ENCODE measurements at places on chromosomes 6 and 20.

DNA sequence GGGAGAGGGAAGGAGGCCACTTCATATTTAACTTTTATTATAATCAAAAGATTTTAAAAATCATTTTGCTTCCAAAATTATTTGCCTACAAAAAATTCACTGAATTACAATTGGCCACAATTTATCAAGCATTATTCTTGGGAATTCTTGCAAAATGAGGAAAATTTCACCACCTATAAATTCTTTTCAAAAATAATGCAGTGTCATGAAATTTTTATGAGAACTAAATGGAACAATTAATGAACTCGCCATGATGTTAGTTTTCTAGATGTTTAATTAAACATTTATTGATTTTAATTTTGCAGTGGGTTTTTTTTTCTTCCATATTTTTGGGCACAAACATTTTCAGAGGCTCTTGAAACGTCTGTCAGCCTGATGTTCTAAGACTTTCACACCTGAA lies 5.8 kb upstream of the ZBP1 start:
- no peak for DNase-seq

DNA sequence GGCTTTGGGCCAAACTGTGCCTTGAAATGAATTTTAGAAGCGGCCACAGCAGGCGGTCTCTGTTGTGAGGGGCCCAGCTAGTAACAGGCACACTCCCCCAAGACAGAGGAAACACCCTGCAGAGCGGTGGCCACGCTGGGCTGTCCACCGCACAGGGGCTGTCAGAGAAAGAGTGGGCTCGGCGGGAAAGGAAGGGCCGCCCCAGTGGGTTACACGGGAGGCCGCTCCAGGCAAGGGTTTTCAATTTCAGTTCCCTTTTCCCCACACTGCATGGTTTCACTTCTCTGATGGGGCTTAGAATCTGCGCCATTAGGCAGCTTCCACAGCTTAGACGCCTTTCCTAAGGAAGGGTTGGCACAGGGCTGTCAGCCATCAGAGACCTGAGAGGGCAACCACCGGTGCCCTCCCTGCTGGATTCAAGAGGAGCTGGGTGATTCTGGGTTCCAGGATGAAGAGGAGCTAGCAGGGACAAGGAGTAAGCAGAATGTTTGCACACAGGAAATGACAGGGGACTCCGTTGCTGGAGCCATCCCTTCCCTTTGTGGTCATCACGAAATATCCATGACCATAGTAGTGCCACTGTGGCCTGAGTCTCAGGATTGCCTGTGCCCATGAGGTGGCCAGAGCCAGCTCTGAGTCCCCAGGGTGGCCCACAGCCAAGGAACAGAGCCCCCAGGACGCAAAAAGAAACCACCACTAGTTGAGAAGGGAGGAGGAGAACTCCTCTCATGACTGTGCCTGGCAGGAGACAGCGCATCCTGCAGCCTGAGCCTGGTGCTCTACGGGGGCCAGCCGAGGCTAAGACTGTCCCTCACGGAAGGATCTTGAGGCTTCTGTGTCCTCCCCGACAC lies 282.7 kb downstream of the NRN1 start:
- no peak for DNase-seq

DNA sequence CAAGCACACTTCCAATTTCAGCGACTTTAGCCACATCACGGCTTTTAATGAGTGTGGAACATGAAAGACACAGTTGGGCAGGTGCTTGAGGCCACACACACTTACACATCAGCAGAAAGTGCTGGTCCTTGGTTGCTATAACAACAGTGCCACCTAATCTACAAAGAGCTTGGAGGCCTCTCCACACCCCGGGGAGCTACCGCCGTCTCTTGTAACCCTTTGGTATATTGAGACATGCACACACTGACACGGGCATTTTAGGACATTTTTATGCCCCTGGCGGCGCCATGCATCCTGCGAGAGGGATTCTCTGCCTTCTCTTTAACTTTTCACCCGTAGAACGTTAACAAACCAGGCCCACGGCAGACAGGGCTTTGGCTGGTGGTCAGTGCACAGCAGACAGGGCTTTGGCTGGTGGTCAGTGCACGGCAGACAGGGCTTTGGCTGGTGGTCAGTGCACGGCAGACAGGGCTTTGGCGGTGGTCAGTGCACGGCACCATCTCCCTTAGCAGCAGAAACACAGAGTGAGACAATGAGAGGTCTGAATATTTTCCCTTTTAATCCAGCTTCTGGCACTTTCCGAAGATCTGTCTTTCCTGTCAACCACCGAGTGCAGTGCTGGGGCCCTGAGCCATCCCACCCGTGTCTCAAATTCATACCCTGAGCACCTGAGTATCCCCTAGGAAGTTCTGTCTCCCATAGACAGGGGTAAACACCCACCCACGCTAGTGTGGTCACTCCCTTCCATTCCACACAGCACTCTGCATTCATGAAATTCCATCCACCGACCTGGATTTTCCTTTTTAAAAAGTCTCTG lies 116.6 kb upstream of the RPS6KA2 start:
- DNase-seq: no peak

GRCh38 chr20:15235471-15236198 lies 898.2 kb upstream of the FLRT3 start:
- DNase-seq: no peak

DNA sequence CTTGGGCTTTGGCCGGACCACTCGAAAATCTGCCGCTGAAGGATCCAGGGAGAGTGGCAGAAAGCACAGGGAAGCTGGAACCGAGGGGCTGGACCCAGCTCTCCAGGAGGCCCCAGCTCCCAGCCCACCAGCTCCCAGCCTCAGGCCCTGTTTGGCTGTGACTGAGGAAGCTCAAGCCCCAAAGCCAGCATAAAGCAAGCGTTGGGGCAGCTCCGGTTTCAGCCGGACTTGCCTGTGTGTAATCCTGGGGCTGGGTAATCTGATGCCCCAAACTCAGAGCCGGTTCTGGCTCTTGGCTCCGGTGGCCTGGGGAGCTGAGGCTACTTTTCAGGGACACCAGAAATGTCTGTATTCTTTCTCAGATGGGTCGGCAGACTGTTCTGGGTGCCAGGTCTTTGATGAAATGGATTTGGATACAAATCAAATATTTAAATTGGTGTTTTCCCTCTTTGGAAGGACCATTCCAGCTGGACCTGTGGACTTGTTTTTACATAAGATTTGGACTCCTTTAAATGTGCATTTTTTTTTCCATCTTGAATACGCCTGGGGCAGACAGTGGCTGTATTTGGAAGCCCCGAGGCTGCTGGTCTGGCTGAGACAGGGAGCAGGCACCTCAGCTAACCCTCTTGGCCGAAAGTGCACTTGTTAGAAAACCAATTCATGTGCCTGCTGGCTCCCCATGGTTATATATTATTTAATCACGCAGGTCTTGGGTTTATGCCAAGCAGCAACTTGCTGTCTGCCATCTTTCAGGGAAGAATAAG lies 29.7 kb downstream of the RPP40 start:
- DNase-seq: peak; percentile 44

- peak; percentile 31 for DNase-seq
Measured at GRCh38 chr20:39829661-39830060, 859.4 kb downstream of the MAFB start.

GRCh38 chr6:11128608-11129007 lies 17.1 kb upstream of the ERVFRD-1 start:
- DNase-seq: no peak

- peak; percentile 5 for DNase-seq
Measured at GRCh38 chr20:41664584-41664983, 46.4 kb upstream of the CHD6 start.

- DNase-seq: no peak
Measured at GRCh38 chr6:146590492-146590891, 8.3 kb upstream of the ADGB start.

- no peak for DNase-seq
Measured at GRCh38 chr6:124158024-124158423, 354.4 kb downstream of the NKAIN2 start.

DNA sequence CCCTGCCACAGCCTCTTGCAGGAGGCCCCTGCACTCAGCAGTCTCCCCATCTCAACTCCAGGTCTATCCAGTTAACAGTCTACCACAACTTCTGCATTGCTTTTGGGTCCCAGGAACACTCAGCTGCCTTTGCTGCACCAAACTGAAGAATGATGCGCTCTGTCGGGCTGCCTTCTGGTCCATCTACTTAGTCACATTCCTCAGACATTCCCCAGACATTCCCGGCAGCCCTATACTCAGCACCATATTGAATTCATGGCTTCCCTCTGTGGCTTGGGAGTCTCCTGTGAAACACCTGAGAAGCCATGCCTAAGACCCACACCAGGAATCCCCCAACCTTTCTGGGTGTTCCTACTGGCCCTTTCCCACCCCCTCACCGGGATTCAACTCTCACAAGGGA lies 99.6 kb upstream of the COL21A1 start:
- peak; percentile 51 for DNase-seq

DNA sequence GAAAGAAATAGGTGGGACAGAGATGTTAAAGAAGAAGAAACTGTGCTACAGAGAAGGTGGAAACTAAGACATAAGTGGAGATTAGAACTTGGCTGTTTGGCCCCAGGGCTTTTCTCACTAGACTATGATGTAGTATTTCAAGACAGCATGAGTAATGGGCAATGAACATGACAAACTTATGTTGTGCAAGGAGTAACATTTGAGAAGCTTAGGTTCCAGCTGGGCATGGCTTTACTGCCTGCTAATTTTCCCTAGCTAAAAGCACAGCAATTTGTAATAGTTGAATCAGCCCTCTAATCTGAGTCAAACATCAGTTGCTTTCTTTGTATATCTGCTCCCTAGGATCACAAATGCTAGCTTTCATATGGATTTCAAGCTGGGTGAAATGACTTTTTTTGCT lies 294.3 kb upstream of the BMP2 start:
- DNase-seq: no peak

DNA sequence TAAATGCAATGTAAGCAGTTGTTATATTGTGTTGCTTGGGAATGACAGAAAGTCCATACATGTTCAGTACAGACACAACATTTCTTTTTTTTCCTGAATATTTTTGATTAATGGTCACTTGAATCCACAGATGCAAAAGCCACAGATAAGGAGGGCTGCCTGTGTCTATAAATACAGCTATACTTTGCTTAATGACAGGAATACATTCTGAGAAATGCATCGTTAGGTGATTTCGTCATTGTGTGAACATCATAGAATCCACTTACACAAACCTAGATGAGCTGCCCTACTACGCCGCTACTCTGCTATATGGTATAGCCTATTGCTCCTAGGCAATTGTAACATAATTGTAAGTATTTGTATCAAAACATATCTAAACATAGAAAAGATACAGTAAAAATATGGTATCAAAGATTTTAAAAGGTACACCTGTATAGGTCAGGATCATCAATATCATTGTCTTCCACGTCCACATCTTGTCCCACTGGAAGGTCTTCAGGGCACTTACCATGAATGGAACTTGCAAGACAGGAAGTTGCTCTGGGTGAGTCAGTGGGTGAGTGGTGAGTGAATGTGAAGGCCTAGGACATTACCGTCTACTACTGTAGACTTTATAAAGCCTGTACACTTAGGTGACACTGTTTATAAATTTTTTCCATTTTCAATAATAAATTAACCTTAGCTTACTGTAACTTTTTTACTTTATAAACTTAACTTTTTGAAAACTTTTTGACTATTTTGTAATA lies 27.9 kb upstream of the POPDC3 start:
- peak; percentile 34 for DNase-seq

GRCh38 chr6:137866200-137866913 lies 702 bp upstream of the TNFAIP3 start:
- DNase-seq: no peak

GRCh38 chr6:134173366-134173725 lies 120.9 kb upstream of the SLC2A12 start:
- no peak for DNase-seq

DNA sequence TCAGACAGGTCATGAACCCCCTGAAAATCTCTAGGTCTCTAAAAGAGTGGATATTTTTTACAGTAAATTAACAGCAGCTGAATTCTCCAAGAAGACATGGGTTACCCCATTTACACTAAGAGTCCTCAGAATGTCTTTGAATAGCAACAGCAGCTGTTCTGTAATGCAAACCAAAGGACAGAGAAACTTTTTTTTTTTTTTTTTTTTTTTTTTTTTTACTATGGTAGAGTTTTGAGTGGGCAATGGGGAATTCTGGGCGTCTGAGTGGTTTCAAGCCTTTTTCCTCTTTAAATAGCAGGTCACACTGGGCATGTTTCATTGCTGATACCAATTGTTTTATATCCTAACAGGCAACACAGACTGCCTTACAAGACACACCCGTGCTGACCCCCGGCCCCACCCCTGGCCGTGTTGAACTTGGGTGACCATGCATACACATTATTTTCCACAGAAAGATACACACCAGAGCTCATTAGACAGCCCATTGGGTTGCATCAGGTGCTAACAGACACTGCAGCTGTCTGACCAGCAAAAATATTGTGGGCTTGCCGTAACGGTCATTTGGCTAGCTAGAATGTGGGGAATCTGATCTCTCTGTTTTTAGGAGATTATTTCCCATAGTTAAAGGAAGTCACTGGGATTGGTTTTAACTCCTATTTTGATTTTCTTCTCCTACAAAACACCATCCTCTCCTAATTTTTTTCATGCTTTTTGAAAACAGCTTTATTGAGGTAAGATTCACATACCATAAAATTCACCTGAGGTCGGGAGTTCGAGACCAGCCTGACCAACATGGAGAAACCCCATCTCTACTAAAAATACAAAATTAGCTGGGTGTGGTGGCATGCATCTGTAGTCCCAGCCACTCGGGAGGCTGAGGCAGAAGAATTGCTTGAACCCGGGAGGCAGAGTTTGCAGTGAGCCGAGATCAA lies 26.7 kb upstream of the IRF4 start:
- no peak for DNase-seq

DNA sequence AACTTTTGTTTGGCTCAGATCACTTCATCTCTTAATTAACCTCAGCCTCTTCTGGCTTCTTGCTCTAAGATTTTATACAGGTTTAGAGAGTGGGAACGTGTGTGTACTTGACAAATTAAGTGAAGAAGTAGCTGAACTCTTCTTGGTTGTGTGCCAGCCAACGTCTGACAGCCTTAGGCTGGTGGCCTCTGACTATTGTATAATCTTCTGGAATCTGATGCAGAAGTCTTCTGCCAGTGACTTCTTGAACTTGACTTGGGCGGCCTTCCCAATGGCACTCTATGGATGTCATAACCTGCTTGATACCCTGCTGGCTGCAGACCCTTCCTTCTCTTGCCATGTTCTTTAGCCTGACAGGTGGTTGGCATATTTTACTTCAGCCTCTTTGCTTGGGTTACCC lies 660.5 kb downstream of the DOK5 start:
- no peak for DNase-seq

GRCh38 chr6:106444777-106445507 lies 84.4 kb downstream of the CRYBG1 start:
- peak; percentile 59 for DNase-seq

Data from fibroblast of skin of right quadriceps (primary cell).